ENCODE measurements at places on chromosomes 12 and 14. TPM values are rescaled to one million over a fixed set of nuclear protein-coding genes. Genes with fewer than 3 reads are reported as not detected.
A peak's percentile ranks its signal among the peaks of the same experiment; 100 is the strongest.

DNA sequence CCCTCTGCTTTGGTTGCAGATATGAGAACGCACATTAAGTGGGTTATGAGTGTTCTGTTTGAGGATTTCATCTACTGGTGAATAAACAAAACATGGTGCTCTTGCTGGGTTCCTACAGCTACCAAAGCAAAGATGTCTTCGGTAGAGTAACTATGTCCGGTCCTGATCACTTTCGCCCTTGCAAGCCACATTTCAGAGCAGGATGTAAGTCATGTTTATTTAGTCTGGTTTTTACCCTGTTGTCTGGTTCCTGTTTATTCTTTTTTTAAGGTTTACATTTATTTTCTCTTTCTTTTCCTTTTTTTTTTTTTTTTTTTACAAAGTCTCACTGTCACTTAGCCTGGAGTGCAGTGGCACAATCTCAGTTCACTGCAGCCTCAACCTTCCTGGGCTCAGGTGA is 99.2 kb downstream of the VEZT start:
- DNase-seq = no peak

DNA sequence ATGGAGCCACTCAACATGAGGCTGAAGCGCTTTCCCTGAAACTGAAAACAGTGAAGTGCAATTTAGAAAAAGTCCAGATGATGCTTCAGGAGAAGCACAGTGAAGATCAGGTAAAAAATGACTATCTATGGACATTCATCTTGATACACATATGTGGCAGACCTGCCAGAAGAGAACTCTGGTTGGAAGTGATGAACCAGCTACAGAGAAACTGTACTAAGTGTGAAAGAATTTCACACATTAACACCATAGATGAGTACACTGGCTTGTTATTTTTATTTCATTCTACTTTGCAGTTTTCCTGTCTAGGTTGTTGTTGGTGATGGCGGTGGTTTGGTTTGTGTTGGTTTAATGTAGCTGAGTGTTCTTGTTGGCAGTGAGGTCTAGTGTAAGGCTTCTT is 174.7 kb downstream of the ESR2 start:
- no peak for DNase-seq

DNA sequence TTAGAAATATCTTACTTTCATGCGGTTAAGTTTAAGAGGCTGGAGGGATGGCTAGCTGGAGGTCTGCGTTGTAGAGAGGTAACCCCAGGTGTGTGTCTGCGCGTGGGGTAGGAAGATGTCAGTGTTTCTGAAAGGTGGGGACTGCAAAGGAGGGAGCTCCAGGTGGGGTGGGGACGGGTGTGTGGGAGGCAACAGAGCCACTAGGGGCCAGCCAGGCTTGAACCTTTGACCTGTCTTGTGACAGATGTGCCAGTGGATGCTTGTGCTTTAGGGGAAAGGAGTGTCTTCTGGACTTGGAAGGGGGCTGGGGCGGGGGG is 841 bp downstream of the GLI1 start:
- no peak for DNase-seq

DNA sequence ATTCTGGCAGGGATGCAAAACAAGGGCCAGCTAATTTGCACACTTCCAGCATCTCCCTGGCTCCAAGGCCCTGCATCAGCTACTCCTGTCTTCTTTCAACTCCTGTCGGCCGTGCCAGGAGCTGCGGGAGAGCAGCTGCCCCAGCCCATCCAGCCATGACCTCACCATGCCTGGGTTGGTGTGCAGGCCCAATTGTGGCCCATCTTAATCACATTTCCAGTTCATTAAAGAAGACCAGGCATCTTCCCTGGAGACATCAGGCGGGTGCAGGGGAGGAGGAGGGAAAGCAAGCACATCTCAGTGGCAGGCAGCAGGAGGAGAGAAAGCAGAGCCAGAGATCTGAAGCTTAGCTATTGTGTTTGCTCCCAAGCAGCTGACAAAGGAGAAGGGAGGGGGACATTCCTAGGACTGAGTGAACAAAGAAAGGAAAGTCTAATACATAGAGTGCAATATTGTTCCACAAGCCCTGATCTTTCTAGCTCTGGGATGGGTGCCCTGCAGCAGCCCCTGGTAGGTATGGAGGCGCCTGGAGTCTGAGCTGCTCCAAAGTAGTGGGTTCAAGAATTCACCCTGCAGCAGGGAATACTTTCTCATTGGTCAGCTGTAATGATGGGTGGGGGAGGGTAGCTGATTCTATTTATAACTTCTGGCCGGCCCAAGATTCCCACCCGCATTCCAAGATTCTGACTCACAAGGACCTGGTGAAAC is 40.1 kb downstream of the VWF start:
- no peak for DNase-seq

DNA sequence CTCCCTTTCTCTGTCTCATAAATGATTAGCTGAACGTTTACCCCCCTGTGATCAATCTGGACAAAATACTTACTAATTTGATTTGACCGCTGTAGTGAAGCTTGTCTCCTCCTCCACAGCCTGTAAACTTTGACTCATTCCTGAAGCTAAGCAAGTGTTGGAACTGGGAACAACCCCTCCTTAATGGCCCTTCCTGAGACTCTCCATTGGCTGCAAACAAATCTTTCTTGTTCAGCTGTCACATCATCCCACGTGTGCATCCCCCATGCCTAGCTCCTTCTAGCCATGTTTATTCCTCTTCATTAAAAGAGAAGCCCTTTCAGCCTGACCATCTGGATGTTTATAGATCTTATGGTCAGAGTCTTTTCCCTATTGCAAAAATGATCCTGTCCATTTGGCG is 281.2 kb downstream of the RGS6 start:
- no peak for DNase-seq

GRCh38 chr12:98188650-98189077 is 326.7 kb upstream of the TMPO start:
- DNase-seq = no peak

DNA sequence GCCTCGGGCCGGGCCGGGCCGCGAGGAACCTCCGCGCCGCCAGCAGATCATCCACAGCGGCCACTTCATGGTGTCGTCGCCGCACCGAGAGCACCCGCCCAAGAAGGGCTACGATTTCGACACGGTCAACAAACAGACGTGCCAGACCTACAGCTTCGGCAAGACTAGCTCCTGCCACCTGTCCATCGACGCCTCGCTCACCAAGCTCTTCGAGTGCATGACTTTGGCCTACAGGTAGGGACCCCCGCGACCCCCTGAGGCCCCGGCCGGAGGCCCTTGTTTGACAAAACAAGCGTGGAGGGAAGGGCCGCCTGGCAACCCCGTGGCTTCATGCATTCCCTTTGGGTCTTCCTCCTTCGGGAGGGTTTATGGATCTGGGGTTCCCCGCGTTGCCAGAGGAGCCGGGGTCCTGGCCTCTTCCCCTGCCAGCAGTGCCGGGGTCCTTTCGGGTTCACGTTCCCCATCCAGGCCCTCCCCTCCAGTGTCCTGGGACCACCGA is 526 bp downstream of the MLXIP start:
- no peak for DNase-seq

- no peak for DNase-seq
Measured at GRCh38 chr14:104800771-104801519, at the start of gene ZBTB42. Gene ZBTB42, plus strand, starts transcription at chr14:104801101. Its CDS starts 97 bp downstream, at chr14:104801198.

GRCh38 chr12:99059824-99060511 is 414.9 kb downstream of the APAF1 start:
- peak; percentile 19 for DNase-seq

DNA sequence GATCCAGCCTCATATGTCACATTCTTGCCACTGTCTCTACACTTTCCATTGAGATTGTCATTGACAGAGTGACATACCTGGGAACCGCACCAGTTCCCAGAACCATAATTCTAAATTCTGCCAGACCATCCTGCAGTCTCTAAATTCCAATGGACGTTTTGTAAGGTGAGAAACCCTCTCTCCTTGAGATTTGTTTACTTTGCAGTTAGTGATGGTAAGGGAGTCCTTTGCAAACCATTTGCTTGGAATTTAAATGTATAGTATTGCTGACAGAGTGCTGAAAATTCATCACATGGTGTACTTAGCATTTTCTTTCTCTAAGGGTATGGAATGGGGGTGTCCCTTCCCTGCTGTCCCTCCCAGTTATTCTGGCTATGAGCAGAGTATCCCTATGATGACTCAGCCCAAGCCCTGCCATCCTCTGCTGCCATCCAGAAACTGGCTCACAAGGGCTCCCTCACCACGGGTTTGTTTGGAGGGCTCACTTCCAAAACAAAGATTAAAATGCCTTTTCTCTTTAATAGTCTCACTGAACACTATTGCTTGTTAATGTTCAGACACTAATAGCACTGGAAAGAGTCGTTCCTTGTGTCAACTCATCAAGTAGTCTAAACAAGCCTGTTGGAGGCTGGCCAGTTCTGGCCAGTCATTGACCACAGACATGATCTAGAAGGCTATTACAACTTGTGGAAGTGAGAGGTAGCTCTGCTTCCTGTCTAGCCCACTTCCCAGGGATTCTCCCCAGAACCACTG is 129.0 kb upstream of the HMGA2 start:
- peak; percentile 60 for DNase-seq

- peak; percentile 16 for DNase-seq
Measured at GRCh38 chr12:108099778-108100489, 29.2 kb upstream of the WSCD2 start.

- DNase-seq = no peak
Measured at GRCh38 chr12:89344043-89344861, 8.0 kb downstream of the DUSP6 start.

DNA sequence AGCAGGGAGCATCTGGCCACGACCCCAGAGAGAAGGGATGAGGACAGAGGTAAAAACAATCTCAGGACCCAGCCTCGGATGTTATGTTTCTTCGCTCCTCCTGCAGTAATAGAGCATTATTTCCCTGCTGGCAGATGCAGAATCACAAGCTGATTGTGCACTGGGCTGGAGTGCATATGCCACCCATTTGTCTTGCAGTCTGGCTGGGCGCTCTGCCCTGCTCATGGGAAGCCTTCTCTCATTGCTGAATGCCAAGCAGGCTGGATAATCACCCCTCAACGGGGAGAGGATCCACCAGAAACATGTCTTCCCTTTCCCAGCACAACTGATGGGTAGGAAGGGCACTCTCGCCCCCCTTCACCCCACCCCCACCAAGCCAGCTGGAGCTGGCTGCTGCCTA is 8.5 kb upstream of the VASH1 start:
- DNase-seq = no peak

- DNase-seq = no peak
Measured at GRCh38 chr14:41489315-41489972, 117.2 kb upstream of the LRFN5 start.

- no peak for DNase-seq
Measured at GRCh38 chr14:66782853-66783252, 274.9 kb downstream of the GPHN start.

DNA sequence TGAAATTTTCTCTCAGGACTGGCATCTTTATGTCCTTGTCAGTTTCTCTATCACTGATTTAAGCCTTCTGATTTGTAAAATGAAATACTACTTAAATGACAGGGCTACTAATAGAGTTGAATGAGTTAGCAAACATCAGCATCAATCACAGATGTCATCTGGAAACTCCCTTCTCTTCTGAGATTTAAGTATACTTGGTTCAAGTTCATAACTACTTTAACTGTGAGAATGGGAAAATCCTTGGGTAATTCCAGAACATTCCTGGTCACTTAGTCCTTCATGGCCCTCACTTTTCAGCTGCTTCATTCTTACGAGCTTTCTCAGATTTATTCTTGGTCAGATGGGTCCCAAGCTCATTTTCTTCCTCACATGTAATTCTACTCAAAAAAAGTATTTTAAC is 1655.3 kb upstream of the FLRT2 start:
- DNase-seq = no peak

DNA sequence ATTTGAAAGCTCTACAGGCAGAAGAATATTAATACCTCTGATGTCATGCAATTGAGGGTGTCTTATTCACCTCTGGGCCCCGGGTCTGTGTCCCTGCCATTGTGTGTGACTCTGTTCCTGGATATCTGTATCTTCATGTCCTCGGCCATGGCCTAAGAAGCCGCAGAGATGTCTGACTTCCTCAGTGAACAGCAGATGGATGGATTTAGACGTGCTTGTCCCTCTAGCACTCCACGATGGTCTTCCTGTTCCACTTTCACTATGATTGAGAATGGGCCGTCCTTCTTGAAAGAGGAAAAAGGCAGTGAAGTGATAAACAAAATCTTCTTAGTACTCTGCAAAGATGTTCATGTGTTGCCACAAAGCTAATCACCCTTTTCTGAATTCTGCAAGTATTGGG is 217.4 kb downstream of the SLC41A2 start:
- DNase-seq = no peak

DNA sequence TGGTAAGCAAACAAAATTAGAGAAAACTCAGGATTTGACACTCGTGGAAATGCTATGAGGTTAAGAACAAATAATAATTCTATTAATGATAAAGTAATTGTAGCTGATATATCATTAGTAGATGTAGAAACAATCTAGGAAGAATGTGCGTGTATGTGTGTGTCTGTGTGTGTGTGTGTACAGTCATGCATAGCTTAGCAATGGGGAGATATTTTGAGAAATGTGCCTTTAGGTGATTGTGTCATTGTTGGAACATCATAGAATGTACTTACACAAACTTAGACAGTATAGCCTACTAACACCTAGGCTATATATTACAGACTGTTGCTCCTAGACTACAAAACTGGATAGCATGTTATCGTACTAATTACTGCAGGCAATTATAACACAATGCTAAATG is 5.3 kb downstream of the CLEC2A start:
- no peak for DNase-seq

DNA sequence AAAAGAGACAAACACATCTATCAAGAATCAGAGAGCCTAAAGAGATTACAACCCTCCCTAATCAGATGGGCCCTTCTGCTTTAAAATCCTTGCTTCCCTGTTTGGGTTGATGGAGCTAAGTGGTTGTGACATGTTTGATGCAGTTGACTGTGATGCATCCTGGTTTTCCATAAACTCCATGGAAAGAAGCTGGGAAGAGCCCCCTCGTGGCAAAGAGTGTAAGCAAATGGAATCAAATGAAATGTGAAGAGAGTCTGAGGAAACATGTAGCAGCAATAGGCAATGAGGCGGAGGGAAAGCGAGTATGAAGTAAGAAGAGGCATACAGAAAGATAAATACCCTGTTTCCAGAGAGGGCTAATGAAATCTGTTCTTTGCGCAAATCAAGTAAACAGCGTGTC is 70.4 kb upstream of the SLCO1C1 start:
- peak; percentile 92 for DNase-seq

Gene KCNMB4
- 0.32 TPM for total RNA-seq

Gene TBX5
- total RNA-seq = not detected

Gene SLC5A8
- 0.08 TPM for total RNA-seq

Gene RPS6KA5
- total RNA-seq = 3.7 TPM

Gene IL31
- not detected for total RNA-seq

Gene PAX9
- 2.1 TPM for total RNA-seq

Gene EPYC
- 0.87 TPM for total RNA-seq

Gene OR4K5
- total RNA-seq = not detected

Gene KIF26A
- total RNA-seq = 1.4 TPM

Gene TMEM119
- not detected for total RNA-seq

Gene PRR4
- 3.2 TPM for total RNA-seq

Gene ABCD4
- total RNA-seq = 15.5 TPM

Gene DPPA3
- not detected for total RNA-seq
